ENCODE measurements at places on chromosomes 6 and 20.

GRCh38 chr6:153043719-153044118 is 41.2 kb upstream of the MTRF1L start:
- no peak for DNase-seq

GRCh38 chr6:136250686-136251008 is 536 bp upstream of the MTFR2 start:
- DNase-seq = no peak

DNA sequence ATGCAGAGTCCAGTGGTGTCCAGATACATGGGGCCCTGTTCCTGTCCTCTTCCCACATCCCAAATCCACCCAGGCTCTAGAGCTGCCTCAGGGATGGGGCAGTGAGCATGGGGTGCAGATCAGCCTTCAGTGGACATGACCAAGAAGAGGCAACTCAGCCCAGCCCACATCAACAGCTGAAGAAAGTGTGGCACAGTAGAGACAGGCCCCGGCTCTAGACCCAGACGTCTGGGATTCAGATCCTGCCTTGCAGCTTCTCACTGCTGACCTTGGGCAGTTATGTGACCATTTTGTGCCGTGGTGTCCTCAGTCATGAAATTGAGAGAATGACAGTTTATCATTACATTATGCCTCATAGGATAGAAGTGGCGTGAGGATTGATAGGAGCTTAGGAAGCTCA is 54.6 kb upstream of the CST7 start:
- DNase-seq = no peak

GRCh38 chr20:31559704-31560093 is 45.4 kb upstream of the ID1 start:
- DNase-seq = no peak

- DNase-seq = no peak
Measured at GRCh38 chr20:24779131-24779530, 169.9 kb upstream of the CST7 start.
